ENCODE measurements at places on chromosomes 7 and 10.
A peak's percentile ranks its signal among the peaks of the same experiment; 100 is the strongest.

DNA sequence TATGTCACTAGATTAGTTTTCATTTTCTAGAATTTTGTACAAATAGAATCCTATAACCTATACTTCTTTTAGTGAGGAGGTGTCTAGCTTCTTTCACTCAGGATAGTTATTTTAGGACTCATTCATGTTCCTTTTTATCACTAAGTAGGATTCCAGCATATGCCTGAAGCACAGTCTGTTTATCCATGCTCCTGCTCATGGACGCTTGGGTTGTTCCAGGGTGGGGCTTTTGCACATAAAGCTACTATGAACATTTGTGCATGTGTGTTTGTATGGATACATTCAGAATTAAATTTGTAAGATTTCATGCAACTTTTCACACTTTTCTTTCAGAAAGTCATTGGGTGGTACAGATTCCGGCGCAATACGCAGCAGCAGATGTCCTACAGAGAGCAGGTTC lies 24.6 kb downstream of the ABRAXAS2 start:
- DNase-seq, result no peak

GRCh38 chr7:69749372-69749979 lies 151.2 kb downstream of the AUTS2 start:
- DNase-seq, result no peak

DNA sequence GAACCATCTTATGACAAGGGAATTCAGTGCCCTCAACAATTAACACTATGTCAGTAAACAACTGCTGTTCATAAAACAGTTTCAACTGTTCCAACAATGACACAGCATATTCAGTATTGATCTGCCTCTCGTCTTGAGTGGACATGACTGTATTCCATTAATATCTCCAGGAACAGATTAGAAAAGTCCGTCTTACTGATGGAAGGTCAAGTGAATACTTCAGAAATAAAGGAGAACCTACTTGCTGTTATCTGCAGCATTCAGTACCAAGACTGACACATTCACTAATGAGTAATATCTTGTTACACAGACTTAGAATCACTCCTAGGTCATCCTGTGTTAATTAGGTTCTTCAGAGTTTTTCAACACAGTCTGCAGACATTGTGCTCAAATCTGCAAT lies 12.1 kb downstream of the KBTBD2 start:
- no peak for DNase-seq

DNA sequence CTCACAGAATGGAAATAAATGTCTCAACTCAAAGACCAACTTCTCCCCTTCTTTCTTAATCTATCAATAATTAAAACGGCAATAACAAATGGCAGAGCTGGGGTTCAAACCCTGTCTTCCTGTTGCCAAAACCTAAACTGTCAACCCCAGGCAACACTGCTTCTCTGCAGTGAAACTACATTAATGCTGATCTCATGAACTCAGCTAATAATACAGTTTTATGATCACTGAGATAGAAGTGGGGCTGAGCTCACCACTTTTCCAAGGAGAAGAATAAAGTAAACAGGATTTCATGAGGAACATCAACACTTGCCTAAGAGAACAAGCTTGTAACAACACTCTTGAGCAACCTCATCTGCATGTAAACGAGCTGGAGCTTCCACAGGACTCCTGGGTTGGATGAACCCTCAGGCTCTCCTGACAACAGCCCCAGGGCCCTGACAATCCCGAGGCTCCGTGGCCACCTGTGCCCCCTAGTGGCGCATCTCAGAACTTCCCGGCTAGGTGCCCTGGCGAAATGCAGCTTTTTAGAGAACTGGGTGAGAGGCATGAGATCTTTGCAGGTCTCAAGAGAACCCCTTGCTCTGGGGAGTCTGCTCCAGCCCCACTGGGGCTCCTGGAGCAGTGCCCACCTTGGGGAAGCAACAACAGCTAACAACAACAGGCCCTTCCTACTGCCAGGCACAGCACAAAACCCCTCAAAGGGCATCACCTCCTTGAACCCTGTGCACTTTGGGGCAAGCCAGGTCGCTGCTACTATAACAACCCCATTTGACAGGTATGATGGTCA lies 169.3 kb downstream of the SH3PXD2A start:
- DNase-seq, result peak; percentile 70

DNA sequence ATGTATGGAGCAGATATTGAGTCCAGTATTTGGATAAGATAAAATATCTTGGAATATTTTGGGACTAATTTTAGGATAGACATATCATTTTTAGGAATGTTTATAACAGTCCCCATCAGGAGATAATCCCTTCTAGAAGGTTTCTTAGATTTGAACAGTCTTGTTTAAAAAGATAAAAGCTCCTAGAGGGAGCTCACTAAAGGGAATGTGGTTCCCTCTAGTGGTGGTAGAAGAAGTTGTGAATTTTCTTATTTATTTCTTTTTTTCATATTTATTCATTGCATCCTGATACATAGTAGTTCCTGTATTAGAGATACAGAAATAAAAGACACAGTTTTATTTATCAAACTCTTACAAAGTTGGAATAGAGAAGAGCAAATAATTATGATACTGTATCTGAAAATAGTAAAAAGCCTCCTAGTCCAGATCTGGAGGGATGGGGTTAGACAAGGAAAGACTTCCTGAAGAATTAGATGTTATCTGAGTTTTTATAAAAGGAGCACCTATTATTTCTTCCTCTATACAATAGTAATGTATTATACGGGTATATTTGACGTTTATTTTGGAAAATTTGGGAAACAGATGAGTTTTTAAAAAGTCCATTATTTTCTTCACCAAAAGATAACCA lies 24.5 kb upstream of the KLF14 start:
- DNase-seq, result peak; percentile 54

GRCh38 chr10:31030800-31031199 lies 865 bp downstream of the ZNF438 start:
- DNase-seq, result no peak

- DNase-seq, result no peak
These were observed at the start of gene CALD1 for GRCh38 chr7:134778941-134779740. CALD1 (plus strand) TSS chr7:134779634; CDS start chr7:134867734, 88,100 bp downstream.

DNA sequence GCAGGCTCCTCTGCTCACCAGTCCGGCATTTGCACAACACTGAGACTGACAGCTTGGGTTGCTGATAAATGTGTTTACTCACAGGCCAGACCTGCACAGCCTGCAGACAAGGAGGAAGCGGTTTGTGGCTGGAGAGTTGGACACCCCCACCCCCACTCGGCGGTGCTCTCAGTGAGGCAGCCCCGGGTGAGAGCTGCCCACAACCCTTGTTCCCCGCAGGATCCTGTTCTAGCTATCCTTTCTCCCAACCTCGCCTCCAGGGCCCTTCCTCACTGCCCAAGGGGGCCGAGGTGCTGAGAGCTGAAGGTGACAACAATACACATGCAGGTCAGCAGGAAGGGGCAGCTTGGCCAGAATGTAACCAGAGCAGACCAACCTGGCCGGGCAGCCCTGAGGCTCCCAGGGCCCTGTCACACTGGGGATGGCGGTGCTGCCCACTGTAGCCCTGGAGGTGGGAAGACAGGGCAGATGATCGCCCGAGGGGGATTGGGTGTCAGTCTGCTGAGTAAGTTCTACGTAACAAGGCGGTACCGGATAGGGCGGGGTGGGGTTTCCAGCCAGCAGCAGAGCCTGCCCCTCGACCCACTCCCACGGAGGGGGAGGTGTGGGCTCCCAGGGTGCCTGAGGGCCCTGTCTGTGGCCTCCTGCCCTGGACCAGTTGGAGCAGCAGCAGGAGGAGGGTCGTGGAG lies 2.1 kb upstream of the ADAM8 start:
- DNase-seq, result no peak

DNA sequence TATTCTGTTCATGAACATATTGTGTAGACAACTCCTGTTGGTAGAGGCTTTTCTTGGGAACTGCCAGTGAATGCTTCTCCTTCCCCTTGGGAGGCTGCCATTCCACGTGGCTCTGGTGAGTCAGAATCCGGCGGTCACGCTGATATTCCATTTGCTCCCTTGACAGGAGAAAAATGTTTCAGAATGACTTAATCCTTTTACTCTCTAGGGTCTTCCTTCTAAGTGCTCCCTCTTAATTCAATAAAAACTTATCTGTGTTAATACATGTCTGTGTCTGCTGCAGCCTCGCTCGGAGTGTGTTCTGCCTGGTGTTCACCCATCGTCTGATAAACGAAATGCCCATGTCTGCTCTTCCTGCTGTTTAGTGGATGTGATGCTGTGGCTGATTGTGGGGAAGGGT lies 278.6 kb downstream of the ARHGAP12 start:
- no peak for DNase-seq

DNA sequence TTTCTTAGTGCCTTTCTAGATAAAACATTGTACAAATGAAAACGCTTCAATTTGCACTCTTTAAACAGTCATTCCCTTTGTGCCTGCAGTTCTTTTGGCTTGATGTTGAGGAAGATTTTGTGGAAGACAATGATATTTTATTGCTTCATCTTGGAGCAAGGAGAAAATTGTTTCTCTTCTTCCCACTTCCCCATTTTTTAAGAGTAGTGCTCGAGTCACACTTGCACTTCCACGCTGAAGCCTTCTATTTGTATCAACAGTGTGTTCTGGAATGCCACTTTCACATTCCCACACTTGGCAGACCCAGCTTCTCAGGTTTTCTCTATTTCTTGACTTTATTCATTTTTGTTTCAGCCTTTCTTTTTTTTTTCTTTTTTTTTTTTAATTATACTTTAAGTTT lies 369.3 kb downstream of the PAXIP1 start:
- DNase-seq, result no peak

DNA sequence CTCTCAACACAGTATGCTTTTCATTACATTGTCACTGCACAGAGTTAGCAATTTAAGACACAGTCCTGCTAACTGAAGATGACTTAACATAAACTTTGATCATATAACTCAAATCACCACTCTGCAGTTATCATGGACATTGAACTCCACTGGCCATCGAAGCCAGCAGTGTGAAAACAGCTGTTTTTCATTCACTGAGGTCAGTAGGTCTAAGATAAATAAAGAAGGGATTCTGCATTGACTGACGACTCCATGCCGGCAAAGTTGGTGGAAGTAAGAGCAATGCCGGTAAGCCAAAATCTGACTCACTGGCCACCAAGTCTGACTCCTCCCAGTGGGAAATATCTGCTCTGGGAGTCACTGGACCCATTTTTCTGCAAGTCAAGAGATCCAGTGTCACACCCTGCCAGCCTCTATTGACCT lies 449.9 kb upstream of the ANKRD30A start:
- no peak for DNase-seq

- DNase-seq, result no peak
These were observed 153.2 kb upstream of the FZD8 start for GRCh38 chr10:35795131-35795824.

GRCh38 chr7:29126804-29127203 lies 19.5 kb downstream of the CPVL start:
- no peak for DNase-seq

GRCh38 chr10:5199398-5199797 lies 2.8 kb downstream of the AKR1C4 start:
- no peak for DNase-seq

GRCh38 chr10:86657396-86658011 lies 3.2 kb downstream of the OPN4 start:
- DNase-seq, result no peak

- no peak for DNase-seq
These were observed 253.6 kb downstream of the KCNMA1 start for GRCh38 chr10:77383861-77384553.

GRCh38 chr7:32145911-32146310 lies 75.7 kb upstream of the PDE1C start:
- DNase-seq, result no peak

DNA sequence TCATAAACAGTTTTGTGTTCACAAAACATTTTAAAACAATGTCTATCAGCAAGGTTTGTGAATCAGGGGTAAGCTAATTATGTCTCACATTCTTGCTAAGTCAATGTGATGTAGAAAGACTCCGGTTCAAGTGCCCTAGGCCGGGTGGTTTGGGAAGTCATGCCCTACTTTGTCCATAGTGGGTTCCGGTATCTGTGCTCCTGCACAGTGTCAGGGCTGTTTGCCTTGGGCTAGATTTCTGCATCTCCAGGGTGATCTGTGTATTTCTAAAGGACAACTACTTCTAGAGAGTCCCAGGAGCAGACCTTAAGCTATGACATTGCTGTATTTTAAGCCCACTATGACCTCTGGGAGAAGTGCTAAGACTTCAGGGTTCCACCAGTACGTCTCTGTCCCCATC lies 504.1 kb downstream of the PLXNA4 start:
- no peak for DNase-seq

GRCh38 chr7:28480595-28480994 lies 68.3 kb downstream of the CREB5 start:
- DNase-seq, result no peak

DNA sequence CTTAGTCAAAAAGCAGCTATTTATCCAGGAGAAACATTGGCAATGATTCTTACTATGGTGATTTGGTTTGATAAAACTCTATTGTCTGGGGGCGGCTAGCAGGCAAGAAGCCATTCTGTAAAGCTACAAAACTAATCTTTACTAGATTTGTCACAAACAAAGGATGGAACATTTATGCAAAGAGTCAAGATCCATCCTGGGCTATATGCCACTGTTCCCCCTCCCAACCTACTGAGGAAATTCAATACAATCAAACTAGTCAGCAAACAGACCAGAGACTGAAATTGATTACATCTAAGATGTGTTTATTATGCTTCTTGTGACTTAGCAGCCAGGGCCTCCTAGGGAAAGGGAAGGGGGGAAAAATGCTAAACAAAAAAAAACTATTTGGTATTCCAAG lies 397.6 kb downstream of the GPAM start:
- DNase-seq, result no peak

GRCh38 chr7:4200546-4201094 lies 481.5 kb upstream of the FOXK1 start:
- no peak for DNase-seq

- no peak for DNase-seq
These were observed 19.8 kb upstream of the WIPI2 start for GRCh38 chr7:5170251-5170650.

DNA sequence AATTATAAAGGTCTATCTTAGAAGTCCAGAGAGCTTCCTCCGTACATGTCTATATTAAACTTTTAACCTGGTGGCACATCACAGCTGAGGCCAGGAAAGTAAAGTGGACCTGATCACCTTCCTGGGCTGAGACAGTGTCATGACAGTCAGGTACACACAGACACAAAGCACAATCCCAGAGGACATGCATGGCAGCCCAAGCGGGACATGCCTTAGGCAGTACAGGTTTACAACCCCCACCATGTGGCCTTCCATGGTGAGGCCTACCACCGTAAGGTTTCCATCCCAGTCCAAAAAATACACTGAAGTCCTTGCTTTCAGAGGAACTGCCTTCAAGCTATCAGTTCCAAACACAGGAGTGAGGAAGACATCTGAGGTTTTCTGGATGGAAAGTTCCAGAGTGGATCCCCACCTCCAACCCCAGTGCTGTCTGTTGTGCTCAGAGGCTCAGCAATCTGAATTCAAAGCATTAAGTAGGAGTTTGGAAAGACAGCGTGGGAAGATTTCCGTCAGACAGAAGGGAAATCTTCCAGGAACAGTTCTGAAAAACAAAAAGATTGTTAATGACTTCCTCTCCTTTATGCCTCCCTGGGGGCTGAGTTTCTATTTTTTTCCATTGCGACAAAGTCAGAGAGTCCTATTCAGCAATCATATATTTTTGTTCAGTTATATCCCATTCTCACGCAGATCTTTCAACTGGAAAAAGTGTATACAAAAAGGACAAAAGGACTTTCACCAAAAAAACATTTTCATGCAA lies 20.1 kb downstream of the IFIT3 start:
- DNase-seq, result no peak

GRCh38 chr10:116802876-116803275 lies 46.4 kb upstream of the ENO4 start:
- no peak for DNase-seq

GRCh38 chr7:38844952-38845563 lies 63.9 kb downstream of the VPS41 start:
- no peak for DNase-seq

GRCh38 chr10:106636766-106637491 lies 527.6 kb downstream of the SORCS1 start:
- no peak for DNase-seq

GRCh38 chr7:124924906-124925305 lies 4.7 kb downstream of the POT1 start:
- no peak for DNase-seq

All from naive thymus-derived CD8-positive, alpha-beta T cell (primary cell).